ENCODE measurements at places on chromosomes 4 and X. TPM values are rescaled to one million over a fixed set of nuclear protein-coding genes. Genes with fewer than 3 reads are reported as not detected.

GRCh38 chr4:140239311-140239710, 85.3 kb upstream of the MAML3 start:
- no peak for DNase-seq

GRCh38 chrX:41970419-41970818, 47.1 kb upstream of the CASK start:
- DNase-seq: no peak

DNA sequence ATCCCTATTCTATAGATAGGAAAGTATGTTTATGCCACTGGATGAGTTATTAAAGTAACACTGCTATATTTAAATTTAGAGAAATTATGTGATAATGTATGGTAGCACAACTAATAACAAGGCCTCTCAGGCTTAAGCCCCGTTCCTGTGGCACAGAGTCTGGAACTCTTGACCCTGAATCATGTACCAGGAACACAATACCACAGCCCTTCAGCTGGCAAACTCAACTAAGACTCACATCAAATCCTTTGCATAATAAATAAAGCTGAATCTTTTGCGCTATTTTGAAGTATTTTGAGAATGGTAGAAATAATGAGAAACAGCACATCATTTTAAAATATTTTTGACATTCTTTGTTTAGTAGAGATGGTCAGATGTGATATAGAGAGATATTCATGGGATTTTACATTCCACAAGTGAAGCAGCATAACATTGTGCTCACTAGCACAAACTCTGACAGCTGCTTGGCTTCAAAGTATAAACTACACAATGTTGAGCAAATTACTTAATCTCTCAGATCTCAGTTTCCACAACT, 478.4 kb upstream of the FAM241A start:
- DNase-seq: no peak

DNA sequence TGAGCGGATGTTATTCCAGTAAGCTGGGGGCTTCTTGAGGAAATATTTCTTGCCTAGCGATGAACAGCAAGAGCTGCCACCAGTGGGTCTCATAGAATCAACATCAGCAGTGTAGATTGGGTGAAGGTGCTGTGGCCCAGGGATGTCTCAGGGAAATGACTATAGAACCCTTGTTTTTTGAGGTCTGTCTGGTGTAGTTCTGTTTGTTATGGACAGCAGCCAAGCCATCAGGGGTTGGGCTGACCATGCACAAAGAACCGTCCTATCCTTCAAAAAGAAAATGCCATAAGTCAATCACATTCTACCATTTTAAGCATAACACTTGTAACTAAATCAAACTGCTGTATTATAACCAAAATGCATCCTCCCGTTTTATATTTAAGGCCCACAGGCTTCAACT, 17.3 kb upstream of the C1GALT1C1 start:
- DNase-seq: no peak

GRCh38 chr4:121952290-121952689, 430 bp upstream of the TRPC3 start:
- DNase-seq: no peak

Gene IL13RA2
- 7.0 TPM for polyA plus RNA-seq

DNA sequence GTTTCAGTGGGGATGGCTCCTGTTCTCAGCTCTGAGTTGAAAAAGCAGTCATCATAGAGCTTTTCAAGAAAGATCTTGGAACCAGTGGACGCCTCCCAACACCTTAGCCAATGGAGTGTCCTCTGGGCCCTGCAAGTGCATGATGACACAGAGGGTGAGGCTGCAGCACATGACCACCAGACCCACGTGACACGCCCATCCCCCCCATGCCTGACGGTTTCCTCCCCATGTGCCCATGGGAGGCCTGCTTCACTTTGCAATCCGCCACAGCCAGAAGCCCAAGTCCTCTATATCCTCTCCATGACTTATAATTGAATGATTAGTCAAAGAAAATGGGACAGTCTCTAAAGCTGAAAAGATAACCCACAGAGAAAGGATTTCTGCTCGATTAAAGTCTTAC, 187.0 kb downstream of the AFAP1 start:
- no peak for DNase-seq

DNA sequence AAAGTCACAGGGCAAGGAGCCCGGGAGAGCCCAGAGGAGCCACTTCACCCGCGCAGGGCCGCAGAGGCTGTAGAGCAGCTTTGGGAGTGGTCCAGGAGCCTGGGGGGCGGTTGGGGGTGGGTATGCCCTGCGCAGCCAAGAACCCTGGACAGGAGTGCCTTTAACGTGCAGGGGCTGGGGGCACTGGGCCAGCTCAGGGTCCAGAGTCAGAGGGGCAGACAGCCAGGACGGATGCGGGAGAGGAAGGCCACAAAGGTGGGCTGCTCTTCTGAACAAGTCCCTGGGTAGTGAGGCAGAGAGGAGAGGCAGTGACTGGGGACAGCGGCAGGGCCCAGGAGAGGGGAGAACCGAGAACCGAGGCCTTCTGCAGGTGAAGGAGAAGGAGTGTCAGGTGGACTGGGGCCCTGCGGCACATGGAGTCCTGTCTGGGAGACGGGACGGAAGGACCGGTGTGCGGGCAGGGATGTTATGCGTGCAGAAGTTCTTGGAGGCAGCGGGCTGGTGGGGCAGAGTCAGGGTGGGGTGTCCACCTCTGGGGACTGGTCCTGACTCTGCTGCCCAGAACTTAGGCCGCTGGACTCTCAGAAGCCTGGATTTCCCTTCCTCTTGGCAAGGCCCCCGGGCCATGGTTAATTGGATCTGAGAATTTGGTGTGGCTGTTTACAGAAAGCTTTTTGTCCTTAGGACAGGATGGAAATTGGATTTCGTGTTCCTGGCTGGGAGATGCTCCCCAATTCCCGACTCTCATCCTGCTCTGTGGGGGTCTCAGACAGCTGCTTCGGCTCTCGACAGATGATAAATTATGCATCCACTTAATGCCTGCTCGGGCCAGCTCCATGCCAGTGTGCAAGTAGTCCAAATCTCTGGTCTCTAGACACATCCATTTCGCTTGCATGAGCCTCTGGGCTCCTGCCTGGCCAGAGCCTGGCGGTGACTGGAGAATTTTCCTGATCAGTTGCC, 31.9 kb downstream of the ADRA2C start:
- DNase-seq: no peak

- DNase-seq: no peak
Observed at GRCh38 chr4:163111588-163111987, 55.1 kb downstream of the NAF1 start.

- DNase-seq: no peak
Observed at GRCh38 chr4:138062929-138063328, 179.2 kb downstream of the SLC7A11 start.

All from thymus (tissue), 14 donors.